Activated T-helper 1 cell treated with anti-CD3 and anti-CD28 coated beads, Interleukin-12 subunit alpha, Interleukin-12 subunit beta, Interleukin-2, Interleukin-4 antibody, amounts not matched to agents 30 ng/mL and 10 ng/mL and 1 ng/mL, durations not matched to agents 14 hours and 24 hours and 36 hours (primary cell): ENCODE measurements at places on chromosomes 12 and 14. TPM values are rescaled to one million over a fixed set of nuclear protein-coding genes. Genes with fewer than 3 reads are reported as not detected.

The SCFD1 gene
- 73.1 and 77.3 TPM in 2 replicates for total RNA-seq

The NANOG gene
- not detected in 2 replicates for total RNA-seq

The GLT1D1 gene
- total RNA-seq: 2.0 and 2.1 TPM in 2 replicates

The MGST1 gene
- total RNA-seq: 0.73 and 1.0 TPM in 2 replicates

The PLD4 gene
- total RNA-seq: 0.10 and 0.21 TPM in 2 replicates

The TTC6 gene
- not detected in 2 replicates for total RNA-seq
